ENCODE measurements at places on chromosomes 16 and 17.

GRCh38 chr16:2715966-2716885, 3.8 kb downstream of the PRSS27 start:
- no peak for DNase-seq

GRCh38 chr17:45950888-45951287, 48.2 kb upstream of the STH start:
- DNase-seq: no peak

DNA sequence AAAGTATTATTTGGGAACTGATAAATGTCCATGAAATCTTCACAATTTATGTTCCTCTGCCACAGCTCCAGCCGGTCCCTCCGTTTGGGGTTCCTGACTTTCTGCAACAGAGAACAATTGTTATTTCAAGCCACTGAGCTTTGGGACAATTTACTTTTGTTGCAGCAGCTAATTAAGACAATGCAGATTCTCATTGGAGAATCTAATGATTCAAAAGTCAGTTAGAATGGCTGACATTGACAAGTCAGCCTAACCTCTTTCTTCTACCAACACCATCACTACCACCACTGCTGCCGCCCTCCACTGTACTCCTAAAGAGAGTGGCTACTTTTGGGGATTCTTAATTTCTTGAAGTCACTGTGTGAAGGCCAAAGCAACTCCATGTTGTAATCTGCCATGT, 15.0 kb upstream of the HEATR6 start:
- no peak for DNase-seq

DNA sequence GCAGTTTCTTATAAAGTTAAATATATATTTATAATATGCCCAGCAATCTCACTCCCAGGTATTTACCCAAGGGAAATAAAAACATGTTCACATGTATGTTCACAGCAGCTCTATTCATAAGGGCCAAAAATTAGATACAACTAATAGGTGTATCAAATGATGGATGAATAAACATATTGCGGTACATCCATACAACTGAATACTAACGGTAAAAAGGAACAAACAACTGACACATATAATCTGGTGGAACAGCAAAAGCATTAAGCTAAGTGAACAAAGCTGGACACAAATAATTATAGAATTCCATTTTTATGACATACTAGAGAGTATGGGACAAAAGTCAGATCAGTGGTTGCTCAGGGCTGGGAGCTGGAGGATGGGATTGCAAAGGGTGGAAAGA, 74.7 kb downstream of the CACNG1 start:
- DNase-seq: no peak

GRCh38 chr17:49703557-49704277, 4.0 kb downstream of the SLC35B1 start:
- DNase-seq: no peak

- no peak for DNase-seq
These were observed 151.4 kb downstream of the TMEM132E start for GRCh38 chr17:34730816-34731215.
